ENCODE measurements at places on chromosomes 16 and 17.

- DNase-seq: no peak
These were observed 46.1 kb downstream of the DCUN1D3 start for GRCh38 chr16:20853981-20854620.

GRCh38 chr16:25260416-25260815 is 2.8 kb upstream of the ZKSCAN2 start:
- DNase-seq: no peak

- DNase-seq: no peak
These were observed 121.1 kb downstream of the SPACA3 start for GRCh38 chr17:33112763-33113162.

DNA sequence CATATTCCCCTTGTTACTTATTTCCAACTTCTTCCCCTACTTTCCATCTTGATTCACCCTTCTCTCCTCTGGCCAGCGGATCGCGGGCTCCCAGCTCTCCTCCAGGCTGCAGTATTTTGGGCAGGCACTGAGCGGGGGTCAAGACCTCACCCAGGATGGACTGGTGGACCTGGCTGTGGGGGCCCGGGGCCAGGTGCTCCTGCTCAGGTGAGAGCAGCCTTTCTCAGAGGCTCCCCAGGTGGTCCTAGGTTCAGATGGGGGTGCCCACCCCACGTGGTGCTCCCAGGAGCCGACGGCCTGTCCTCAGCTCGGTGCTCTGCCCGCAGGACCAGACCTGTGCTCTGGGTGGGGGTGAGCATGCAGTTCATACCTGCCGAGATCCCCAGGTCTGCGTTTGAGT is 16.0 kb downstream of the ITGAX start:
- no peak for DNase-seq

- DNase-seq: no peak
These were observed 2.7 kb downstream of the HBQ1 start for GRCh38 chr16:183005-183404.

GRCh38 chr17:76161619-76162266 is 20.7 kb upstream of the FOXJ1 start:
- no peak for DNase-seq

DNA sequence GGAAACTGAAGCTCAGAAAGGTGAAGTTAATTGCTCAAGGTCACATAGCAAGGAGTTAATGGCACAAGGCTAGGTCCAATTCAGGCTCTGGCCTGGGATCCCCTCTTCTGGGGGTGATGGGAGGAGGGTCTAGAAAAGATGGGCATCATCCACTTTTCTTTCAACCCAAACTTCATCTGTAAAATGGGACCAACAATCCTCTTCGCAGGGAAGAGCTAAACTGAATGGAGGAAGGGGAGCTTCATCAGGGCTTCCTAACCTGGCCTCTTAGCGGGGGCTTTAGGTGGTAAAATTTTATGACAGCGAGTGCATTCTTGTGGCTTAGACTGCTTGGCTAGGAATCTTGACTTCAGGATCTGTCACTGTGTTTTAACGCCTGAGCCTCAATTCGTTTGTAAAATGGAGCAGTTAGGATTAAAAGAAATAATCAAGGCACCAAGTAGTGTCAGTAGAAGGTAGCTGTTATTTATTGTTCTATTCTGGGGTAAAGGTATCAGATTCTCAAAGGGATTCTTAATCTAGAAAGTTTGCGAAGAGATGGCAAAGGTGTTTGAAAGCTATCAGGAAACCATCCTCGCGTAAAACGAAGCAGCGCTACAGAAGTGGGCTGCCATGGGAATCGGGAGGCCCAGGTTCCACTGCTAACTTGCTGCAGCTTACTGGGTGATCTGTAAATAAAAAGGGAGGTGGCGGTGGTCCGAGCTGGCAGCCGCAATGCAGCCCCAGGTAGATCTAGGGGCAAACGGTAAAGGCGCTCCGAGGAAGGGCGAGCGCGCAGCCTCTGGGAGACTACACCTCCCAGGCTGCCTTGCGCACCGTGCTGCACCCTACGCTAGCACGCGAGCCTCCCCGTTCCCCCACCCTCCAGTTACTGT is 1.5 kb upstream of the SRCAP start:
- DNase-seq: peak; percentile 6

- no peak for DNase-seq
These were observed 10.5 kb downstream of the CNEP1R1 start for GRCh38 chr16:50035468-50035992.

- no peak for DNase-seq
These were observed 18.7 kb downstream of the SREBF1 start for GRCh38 chr17:17818088-17818526.

DNA sequence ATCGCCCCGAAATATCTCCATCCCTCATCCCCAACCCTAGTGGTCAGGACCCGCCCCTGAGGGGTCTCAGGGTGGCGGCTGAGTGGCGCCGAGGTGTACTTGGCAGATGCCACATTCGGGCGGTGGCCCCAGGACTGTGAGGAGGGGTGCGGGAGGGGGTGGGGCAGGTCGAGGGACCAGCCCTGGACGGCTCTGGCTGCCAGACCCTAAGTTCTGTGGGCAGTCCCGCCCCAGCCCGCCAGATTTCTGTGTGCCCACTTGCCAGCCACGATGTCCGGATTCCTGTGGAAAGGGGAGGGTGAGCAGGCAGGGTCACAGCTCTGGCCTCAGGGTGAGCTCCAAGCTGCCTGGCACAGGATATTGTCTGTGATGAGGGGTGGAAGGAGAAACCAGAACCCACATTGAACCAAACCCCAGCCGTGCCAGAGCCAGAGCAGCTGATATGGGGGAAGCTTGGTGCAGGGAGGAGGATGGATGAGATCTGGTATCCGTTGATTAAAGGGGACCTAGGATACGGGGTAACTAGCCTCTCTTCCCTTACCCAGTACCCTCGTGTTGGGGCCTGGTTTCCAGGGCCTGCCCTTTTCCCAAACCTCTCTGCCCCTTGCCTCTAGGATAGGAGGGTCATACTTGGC is 1.1 kb upstream of the CHAD start:
- DNase-seq: no peak

GRCh38 chr17:37490022-37490587 is 414 bp downstream of the DUSP14 start:
- DNase-seq: peak; percentile 42

- peak; percentile 46 for DNase-seq
These were observed 1.5 kb downstream of the CCL1 start for GRCh38 chr17:34361478-34362061.

DNA sequence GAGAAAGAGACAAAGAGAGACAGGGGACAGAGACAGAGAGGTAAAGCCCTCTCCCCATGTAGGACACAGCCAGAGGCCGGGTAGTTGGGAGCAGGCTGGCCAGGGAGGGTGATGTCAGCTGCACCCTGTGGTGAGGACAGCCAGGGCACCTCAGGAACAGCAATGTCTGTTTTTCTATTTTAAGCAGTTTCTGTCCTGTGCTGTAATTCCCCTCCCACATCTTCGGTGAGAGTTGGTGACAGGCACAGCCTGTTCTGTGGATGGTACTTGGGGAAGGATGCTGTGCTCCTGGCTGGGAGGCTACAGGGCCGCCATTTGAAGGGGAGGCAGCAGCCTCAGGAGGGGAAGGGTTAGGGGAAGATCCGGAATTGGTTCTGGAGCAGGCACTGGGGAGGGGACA is 163.5 kb downstream of the SDK2 start:
- DNase-seq: no peak

- DNase-seq: no peak
These were observed 72.6 kb downstream of the VAT1L start for GRCh38 chr16:77860953-77861352.

DNA sequence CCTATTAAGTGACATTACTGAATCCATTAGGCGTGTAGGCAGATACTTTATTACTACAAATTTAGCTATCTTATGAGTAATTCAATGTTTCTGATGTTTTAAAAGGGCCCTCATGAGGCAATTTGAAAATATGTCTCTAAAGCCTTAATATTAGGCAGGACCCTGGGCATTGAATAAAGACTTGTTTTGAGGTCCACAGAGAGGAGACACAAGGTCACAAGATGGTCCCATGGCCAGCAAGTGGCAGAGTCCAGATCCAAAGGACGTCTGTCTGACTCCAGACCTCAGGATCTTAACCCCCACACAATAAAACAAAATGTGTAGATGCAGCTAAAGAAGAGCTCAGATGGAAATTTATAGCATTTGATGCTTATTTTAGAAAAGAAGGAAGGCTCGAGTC is 31.9 kb upstream of the HEATR6 start:
- no peak for DNase-seq

DNA sequence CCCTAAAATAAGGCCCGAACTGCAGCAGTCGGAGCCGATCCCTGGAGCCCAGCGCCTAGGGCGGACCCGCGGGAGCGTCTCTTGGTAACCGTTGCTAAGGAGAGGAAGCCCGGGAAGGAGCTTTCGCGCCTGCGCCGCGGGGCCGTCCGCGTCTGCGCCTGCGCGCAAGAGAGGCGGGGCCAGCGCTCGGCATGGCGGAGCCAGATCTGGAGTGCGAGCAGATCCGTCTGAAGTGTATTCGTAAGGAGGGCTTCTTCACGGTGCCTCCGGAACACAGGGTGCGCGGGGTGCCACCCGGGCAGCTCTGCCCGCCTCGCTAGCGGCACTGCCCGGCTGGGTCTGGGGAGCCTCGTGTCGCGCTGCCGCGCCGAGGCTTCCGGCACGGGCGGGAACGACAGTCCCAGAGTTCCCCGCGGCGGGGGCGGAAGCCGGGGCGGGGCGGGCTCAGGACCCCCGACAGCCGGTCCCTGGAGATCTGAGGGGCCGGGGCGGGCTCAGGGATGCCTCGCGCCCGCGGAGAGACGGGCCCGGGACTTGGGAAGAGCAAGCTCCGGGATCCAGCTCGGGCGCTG is at the start of gene CDK10:
Gene CDK10, plus strand, starts transcription at position 170 of the 572 bp plus-strand sequence. Its CDS starts 22 bp downstream, at position 192.
- peak; percentile 77 for DNase-seq

DNA sequence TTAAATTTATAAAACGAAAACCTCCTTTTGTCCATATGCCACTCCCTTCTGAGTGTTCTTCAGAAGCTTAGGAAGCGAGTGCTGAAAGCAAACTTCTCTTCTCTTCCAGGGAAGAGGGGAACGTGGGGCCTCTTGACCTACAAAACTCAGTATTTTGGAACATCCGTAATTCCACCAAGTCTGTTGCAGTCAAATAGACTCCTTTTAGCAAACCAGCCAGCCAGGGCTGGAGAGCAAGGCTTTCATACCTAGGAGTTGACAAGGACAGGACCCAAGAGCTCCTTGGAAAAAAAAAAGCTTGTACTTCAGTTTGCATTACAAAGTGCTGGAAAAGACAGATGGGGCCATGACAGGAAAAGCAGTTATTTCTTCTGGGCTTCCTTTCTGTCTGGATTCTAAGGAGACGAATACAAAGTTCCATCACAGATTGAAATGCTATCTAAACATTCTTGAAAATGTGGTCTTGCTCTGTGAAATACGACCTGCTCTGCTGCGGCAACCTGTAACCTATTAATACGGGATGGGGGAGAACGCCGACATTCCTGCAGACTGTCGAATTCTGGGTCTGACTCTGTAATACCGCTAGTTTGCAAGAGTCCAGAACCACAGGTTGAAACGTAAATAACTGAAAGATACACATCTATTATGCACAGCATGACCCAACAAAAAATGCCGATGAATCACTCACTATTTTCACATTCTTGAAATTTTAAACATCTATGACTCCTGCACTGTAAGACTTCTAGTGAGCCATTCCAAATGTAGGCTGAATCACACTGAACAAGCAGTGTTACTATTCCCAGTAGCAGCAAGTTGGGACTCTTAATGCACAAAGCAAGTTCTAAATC is 20.6 kb downstream of the VPS53 start:
- no peak for DNase-seq

DNA sequence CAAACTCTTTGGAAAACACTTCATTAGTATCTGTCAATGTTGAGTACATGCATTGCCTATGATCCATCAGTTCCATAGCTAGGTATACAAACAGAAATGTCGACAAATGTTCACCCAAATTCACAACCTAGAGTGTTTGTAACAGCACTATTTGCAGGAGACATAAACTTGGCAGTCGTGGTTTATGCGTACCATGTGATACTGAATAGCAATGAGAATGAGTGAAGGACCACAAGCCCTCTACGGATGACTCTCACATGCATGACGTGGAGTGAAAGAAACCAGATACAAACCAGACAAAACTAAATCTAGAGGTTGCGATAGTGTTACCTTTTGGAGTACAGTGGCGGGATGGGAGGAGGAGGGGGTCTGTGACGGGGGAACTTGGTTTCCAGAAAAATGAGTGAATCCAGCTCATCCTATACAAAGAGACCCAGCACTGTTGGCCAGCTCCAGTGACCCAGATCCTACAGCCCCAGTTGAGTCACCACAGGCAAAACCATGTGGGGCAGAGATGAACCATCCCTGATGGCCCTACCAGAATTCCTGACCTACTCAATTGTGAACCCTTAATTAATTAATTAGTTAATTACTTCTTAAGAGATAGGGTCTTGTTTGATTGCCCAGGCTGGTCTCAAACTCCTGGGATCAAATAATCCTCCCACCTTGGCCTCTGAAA is 15.9 kb upstream of the ULK2 start:
- no peak for DNase-seq

GRCh38 chr17:13765701-13766100 is 164.0 kb upstream of the HS3ST3A1 start:
- no peak for DNase-seq

GRCh38 chr17:36124879-36125824 is 21.5 kb downstream of the CCL4 start:
- DNase-seq: no peak

DNA sequence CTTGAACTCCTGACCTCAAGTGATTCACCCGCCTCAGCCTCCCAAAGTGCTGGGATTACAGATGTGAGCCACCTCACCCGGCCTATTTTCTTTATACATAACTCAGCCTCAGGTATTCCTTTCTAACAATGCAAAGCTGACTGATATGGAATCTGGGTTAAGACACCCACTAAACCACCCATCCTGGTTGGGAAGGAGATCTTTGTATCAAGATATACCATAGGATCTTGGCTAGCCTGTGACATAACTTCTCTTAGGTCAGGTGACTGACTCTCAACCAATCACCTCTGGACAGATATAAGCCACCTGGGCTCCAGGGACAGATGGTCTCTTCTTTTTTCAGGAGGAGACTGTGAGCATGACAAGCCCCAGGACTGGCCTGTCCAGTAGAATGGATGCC is 51.2 kb upstream of the NKD1 start:
- DNase-seq: no peak

DNA sequence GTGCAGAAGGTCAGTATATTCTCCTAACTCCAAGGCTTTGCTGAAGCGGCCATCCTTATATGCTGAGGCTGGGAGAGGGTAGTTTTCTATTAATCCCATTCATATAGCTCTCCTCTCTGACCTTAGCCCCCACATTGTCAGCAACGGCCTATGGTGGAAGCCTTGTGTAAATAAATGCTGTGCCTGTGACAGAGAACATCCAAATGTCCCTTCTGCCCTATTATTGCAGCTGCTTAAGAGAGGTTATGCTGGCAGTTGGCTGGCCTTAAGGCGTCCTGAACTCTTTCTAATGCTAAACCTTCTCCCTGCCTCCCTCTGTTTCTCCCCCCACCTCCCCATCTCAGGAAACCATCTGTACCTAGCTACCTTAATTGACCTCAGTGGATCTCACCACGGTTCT is 53.6 kb downstream of the ARHGAP44 start:
- no peak for DNase-seq

- no peak for DNase-seq
These were observed 15.0 kb downstream of the GINS2 start for GRCh38 chr16:85673529-85674417.

- no peak for DNase-seq
These were observed 179.2 kb downstream of the IRF8 start for GRCh38 chr16:86078121-86078600.
